ENCODE measurements at places on chromosomes 5 and 9.

- DNase-seq = no peak
Measured at GRCh38 chr5:103362211-103362610, 103.6 kb downstream of the MACIR start.

GRCh38 chr5:108688485-108688884, 59.2 kb upstream of the FER start:
- no peak for DNase-seq

DNA sequence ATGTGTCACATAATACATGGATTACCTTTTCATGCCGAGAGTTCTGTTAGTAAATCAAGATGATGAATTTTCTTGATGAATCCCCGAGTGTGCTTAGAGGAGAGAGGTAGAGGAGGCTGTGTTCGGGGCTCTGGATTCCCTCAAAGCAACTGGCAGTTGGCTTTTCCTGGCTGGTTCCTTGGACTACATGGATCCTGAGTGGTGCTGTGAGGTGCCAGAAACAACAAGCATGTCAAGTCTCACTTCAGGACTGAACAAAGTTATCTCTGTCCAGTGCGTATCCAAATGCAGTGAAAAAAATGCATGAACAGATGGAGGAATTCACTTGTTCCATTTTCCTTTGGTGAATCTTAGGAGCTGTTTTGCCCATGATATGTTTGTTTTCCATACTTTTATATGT, 231.7 kb downstream of the FBXL7 start:
- DNase-seq = no peak

- DNase-seq = peak; percentile 27
Measured at GRCh38 chr9:93302586-93303257, 118.8 kb downstream of the WNK2 start.

DNA sequence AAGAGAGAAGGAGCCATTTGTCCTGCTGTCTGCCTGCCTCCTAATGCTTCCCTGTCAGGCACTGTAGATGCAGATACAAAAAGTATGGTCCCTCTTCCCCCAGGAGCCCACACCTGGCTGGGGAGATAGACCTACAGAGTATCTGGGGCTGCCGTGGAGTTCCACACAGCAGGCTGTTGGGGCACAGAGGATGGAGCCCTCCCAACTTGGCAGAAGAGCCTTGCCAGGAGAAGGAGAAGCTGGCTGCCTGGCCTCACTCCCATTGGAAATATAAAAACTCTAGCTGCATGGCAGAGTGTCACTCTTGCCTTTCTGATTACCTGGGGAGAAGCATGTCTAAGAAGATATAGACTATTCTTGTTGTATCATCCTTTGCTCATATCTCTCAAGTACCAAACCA, 160.4 kb downstream of the FSTL4 start:
- DNase-seq = no peak

GRCh38 chr5:4531756-4532704, 608.1 kb upstream of the ADAMTS16 start:
- no peak for DNase-seq

GRCh38 chr5:129345213-129345924, 114.7 kb upstream of the ADAMTS19 start:
- DNase-seq = no peak

- DNase-seq = no peak
Measured at GRCh38 chr9:76592974-76593347, 134.0 kb downstream of the GCNT1 start.

- no peak for DNase-seq
Measured at GRCh38 chr5:52743529-52743928, 44.2 kb upstream of the ITGA1 start.

- no peak for DNase-seq
Measured at GRCh38 chr9:14945351-14945750, 35.1 kb upstream of the FREM1 start.

DNA sequence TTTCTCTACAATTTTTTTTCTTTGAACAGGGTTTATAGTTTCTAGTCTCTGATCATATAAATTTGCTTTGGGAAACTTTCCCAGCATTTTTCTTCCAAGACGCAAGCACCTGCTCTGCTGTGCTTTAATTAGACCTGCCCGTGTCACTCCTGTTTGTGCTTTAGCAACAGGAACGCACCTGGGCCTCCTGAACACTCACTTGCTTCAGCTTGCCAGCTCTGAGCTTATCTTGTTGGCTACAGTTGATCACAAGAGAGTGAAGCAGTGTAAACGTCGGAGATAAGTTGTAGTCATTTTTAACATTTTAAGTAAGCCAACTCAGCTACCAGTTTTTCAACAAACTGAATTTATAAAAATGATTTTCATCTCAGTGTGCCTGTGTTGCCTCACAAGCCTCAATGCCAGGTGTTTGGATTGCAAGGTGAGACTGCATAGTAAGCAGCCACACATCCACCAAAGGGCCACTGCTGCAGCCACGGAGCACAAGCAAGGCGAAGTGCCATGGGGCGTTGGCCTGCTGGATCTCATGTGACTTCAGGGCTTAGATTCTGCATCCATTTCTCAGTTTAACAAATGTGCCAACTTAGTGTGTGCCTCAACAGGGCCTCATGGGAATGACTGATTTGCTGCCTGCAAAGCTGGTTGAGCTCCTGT, 166.9 kb downstream of the TRIO start:
- DNase-seq = no peak

GRCh38 chr9:133700819-133701320, 37.3 kb downstream of the SARDH start:
- DNase-seq = no peak

GRCh38 chr5:142612494-142613270, 73.2 kb downstream of the FGF1 start:
- no peak for DNase-seq

DNA sequence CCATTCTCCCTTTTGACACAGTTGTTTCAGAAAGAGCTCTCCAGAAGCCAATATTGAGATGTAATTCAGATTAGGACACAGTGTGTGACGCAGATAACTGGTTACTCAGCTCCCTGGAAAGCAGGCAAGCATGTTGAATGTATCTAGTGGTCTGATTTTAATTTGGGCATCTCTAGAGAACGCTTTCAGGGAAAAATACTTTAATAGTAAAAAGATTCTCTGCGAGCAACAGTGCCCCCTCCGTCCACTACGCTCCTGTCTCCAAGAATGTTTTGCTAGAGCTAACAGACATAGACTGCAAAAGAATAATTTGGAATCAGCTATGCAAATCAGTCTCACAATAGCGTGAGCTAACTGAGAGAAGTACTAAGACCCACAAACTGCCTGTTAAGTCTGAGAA, 23.3 kb downstream of the CFAP90 start:
- DNase-seq = no peak

DNA sequence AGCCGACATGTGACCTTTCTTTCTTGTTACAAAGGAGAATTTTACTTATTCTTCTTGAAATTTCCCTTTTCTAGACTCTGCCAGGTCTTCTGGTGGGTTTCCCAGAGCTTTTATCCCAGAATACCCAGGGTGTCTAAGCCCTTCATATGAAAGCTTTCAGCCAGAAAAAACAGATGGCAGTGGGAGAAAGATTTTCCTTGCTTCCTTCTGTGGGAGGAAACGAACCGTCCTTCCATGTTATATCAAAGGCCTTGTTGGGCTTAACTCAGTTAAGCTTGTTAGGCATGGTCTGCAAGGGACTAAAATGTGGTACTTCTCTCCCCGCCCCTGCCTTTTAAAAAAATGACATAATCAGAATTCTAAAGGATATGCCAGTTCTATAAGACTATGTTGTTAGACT, 47.5 kb downstream of the SPATA31D1 start:
- DNase-seq = no peak

GRCh38 chr5:9170026-9170425, 375.8 kb downstream of the SEMA5A start:
- no peak for DNase-seq

DNA sequence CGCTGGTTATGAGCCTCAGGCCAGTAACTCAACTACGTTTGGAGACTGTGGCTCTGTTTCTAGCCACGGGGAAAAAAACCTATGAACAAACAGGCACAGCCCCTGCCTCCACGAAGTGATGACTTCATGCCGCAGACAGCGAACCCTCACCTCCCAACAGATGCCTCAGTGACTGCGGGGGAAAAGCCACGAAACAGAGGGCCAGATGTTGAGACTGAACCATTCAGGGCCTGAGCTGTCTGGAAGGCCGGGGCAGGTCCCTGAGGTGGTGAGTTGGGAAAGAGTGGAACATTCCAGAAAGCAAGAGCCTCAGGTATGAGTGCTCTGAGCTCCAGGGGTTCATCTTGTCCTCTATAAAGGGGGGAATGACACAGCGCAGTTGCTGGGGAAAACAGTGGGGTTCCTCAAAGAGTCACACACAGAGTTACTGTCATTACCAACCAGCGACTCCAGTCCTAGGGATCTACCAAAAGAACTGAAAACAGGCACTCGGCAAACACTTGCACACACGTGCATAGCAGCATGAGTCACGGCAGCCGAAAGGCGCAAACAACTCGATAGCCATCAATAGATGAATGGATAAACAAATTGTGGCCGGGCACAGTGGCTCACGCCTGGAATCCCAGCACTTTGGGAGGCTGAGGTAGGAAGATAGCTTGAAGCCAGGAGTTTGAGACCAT, 15.3 kb downstream of the PLPP7 start:
- DNase-seq = no peak

- no peak for DNase-seq
Measured at GRCh38 chr5:10904862-10905432, 143.9 kb upstream of the DAP start.

GRCh38 chr5:90874066-90874465, 315.5 kb downstream of the ADGRV1 start:
- DNase-seq = no peak

GRCh38 chr9:37187292-37187691, 66.9 kb downstream of the ZCCHC7 start:
- no peak for DNase-seq

- no peak for DNase-seq
Measured at GRCh38 chr9:77562019-77562748, 85.9 kb downstream of the GNA14 start.

DNA sequence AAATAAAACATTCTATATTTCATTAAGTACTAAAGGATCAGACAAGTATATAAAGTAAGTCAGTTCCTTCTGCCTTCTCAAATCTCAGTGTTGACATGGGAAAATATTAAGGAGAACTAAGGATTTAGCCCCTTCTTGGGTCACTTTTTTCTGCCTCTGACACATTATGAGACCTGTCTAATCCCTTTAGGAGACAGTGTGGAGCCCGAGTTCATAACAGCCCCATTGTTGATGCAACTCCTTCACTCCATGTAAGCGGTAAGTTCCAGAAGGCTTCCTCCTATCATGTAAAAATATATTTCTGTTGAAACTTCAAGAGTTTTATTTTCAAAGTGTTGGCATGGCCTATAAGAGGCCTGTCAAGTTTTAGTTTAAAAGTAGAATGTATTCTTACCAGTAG, 152.2 kb downstream of the SNCAIP start:
- DNase-seq = no peak

- no peak for DNase-seq
Measured at GRCh38 chr5:143426437-143426991, 23.0 kb upstream of the NR3C1 start.

- DNase-seq = no peak
Measured at GRCh38 chr9:4793459-4794395, 983 bp downstream of the RCL1 start.

- no peak for DNase-seq
Measured at GRCh38 chr9:79685577-79685976, 113.8 kb downstream of the TLE4 start.

DNA sequence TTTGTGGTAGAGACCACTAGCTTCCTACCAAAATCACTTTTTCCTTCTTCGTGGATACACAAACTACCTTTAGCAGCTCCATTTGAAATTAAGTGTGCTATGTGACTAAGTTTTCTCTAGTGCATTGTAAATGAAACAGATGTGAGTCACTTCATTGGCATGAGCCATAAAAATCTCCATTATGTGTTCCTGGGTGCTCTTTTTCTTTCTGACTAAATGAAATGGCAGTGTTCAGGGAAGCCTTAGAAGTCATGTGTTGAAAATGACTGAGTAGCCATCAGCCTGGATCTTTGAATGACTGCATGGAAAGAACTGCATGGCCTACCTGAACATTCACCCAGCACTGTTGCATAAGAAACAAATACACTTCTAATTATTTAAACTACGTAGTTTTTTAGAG, 107.9 kb downstream of the NDUFAF2 start:
- DNase-seq = no peak

GRCh38 chr5:118353970-118354369, 634.4 kb downstream of the DTWD2 start:
- DNase-seq = no peak

GRCh38 chr5:35026280-35026840, 21.4 kb downstream of the AGXT2 start:
- no peak for DNase-seq
